ENCODE measurements at places on chromosomes 12 and 14.

DNA sequence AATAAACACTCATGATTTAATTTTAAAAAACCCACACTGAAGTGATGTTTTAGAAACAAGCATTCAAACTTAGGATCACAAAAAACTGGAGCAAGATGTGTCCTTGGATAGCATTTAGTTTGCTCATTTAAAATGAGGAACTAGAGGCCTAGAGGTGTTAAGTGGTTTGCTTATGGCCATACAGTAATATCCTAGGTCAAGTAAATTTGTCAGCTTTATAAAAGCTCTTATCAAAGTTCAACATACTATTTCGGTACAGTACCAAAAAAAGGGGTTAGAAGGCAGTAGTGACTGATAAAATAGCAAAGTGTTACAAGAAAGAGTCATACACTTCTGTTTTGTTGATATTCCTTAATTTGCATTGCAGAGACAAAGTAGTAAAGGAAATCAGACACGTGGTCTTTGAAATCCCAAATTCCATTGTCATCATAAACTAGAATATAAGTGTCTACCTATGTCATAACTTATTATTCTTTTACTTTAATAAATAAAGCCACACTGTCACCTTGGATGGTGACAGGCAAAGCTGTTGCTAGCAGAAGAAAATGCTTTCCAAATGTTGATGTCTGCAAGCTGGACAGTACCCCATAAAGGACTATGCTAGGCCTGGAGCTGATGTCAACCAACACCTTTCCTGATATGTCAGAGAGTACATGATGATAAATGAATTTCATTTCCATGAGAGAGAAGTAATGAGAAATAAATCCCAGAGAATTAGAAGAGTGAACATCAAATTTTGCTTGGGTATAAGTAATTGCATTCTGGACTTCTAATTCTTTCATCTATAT, 17.6 kb upstream of the SRP54 start:
- DNase-seq: no peak

- no peak for DNase-seq
Observed at GRCh38 chr12:45184147-45184963, 31.5 kb upstream of the ANO6 start.

- no peak for DNase-seq
Observed at GRCh38 chr14:58238252-58239243, 6.1 kb upstream of the PSMA3 start.

DNA sequence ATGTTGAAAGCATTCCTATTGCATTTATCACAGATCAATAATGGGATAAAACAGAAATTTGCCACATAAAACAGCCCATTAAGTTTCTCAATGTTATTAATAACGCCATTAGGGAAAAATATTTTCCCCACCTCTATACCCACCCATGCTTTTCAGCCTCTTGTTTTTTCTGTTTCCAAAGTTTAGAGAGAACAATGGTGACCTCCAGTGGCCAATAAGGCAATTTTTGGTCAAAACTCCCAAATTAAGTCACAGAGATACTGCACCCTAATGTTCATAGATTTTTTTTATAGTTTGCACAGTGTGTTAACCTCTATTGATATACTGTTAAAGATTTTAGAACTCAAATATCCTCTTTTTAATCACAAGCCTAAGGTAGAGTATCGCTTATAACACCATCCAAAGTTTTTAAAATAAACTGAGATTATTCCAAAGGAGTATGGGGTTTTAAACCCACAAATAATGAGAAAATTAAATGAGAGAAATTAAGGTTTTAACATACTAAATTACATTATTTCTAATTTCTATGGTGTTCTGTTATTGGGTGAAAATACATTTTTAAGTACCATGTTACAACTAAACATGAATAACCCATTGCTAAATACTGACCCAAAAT, 184.7 kb upstream of the DCN start:
- no peak for DNase-seq

DNA sequence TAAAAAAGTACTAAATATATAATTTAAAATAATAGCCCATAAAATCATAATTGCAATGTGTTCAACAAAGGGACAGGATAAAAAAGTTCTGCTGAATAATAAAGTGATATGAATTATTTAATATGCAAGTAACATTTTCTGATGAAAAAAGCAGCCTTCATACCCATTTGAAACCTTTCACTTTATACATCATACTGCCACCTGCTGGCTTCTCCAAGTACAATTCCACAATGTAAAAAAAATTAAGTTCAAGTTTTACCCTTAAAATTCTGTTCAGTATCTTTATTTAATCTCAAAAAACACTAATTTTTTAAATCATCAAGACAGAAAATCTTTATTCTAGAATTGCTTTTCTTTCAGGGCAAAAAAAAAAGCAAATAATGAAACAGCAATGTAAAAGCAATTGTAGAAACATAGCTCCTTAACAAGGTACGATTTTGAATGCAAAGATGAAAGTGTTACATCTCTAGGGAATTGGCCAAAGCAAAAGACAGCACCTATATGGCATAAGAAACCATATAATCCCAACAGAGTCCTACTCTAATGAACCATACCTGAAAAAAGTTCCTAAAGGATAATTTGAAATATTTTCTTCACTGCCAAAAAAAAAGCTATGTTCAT, 15.0 kb downstream of the MDM1 start:
- peak; percentile 16 for DNase-seq

DNA sequence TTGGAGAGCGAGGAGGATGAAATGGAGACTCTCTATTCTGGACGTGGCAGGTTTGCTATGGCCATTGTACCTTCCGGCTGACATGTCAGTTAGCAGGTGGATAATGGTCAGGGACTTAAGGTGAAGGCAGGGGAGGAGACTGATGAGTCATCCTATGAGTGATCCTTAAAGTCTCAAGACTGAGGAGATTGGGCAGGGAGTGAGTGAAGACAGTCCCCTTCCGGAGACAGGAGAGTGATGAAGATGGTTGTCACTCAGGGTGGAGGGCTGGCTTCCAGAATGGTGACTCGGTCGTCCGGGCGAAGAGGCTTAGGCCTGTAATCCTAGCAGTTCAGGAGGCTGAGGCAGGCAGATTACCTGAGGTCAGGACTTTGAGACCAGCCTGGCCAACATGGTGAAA, 49.8 kb upstream of the CCDC63 start:
- no peak for DNase-seq

GRCh38 chr12:116508145-116509121, 50.7 kb upstream of the MAP1LC3B2 start:
- DNase-seq: no peak

- no peak for DNase-seq
Observed at GRCh38 chr12:68269779-68270178, 16.4 kb upstream of the IL22 start.

- no peak for DNase-seq
Observed at GRCh38 chr14:69553252-69553651, 21.4 kb downstream of the CCDC177 start.

DNA sequence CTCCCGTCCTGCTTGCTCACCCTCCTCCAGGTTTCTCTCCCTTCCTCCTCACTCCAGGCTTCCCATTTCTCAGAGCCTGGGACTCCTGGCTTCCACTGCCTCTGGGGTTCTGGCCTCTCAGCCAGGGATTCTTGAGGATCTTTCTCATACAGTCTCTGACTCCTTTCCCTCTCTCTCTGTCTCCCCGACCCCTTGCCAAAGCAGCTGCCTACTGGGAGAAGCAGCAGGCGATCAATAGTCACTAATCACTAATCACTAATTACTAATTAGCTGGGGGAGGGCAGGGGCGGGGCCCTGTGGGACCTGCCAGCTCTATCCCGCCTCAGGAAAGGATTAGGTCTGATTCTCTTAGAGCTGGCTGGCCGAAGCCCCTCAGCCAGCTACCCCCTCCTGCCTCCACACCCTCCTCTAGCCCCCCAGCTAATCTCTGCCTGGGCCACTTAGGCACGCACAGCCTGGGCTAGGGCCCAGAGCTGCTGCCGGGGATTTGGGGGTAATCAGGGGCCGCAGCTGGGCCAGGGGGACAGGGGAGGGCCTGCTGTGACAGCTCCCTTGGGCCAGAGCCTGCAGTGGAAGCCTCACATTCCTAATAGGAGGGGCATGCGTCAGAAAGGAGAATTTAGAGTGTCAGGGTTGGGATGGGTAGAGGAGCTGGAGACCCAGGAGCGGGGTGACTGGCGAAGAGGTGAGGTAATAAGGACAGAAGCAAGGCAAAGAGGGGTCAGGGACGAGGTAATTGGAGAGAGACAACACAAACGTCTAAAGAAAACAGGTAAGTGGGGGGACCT, 2.8 kb downstream of the NXPH4 start:
- DNase-seq: no peak

GRCh38 chr14:82854901-82855300, 1321.2 kb upstream of the SEL1L start:
- no peak for DNase-seq

GRCh38 chr12:107912421-107913004, 138.0 kb downstream of the ASCL4 start:
- no peak for DNase-seq

- DNase-seq: no peak
Observed at GRCh38 chr14:90451961-90452360, 55.1 kb downstream of the CALM1 start.

- no peak for DNase-seq
Observed at GRCh38 chr14:45135156-45135555, 574 bp upstream of the FANCM start.

DNA sequence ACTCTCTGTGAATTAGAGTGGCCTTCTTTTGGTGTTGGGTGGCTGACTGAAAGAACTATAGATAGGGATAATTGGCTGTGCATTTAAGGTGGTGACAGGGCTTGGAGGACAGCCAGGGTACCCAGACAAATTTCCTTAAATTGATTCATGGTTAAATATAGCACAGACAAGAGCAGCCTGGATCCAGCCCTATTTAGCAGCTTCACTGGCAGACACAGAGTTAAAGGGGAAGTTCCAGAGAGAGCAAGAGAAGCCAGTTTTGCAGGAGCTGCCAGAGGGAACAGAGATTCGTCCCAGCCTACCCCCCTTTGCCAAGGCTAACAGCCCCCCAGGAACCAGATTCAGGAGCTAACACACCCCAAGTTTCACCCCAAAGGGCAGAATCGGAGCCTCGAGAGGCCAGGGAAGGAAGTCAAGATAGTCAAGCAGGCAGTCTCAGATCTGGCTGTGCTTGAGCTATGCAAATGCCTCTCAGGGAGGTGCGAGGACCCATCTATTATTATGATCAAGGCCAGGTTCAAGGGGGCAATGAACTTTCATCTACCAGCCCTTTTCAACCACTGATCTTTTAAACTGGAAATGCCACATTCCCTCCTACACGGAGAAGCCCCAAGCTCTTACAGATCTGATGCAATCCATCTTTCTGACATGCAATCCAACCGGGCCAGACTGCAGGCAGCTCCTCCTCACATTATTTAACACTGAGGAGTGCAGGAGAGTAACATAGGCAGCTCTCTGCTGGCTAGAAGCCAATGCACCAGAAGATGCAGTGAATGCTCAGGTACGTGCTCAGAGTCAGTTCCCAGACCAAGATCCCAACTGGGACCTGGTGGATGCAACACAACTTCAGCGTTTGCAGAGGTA, 58.2 kb downstream of the DHRS2 start:
- no peak for DNase-seq

GRCh38 chr14:35927727-35928126, 101.6 kb downstream of the BRMS1L start:
- no peak for DNase-seq

DNA sequence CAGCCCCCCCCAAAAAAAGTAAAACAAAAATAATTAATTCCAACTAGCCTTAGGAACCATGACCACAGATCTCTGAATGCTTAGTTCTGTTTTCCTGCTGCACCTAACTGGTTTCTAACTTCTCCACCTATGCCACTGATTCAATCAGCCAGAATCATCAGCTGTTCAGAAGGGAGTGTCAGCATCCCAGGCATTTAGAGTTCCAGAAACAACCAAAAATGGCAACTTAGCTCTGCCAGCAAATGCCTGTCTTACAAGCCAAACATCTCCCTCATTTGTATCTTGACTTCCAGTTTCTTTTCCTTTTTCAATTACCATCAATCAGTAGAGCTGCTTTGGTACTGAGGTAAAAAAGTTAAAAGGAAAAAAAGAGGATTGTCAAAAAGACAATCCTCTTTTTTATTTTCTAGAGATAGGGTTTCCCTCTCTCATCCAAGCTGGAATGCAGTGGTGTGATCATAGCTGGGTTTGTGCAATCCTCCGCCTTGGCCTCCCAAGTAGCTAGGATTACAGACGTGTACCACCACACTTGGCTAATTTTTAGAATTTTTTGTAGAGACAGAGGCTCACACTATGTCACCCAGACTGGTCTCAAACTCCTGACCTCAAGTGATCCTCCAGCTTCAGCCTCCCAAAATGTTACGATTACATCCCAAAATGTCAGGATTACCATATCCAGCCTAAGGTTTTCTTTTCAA, 45.2 kb upstream of the ISM2 start:
- no peak for DNase-seq

DNA sequence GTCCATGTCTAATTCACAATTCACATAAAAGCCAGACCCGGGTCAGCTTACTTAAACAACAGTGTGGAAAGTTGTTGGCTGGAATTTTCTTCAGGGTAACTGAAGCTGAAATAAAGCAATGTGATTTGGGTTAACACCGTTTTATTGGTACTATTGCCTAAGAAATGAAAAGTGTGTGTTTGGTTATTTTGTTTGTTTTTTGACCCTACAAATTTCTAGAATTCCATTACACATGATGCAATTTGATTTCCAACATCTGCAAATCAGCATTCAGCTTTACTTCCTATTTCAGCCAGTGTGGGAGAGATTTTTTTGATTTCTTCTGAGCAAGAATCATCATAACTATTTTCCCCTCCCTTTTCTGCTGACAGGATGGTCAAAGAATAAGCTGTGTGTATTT, 45.7 kb upstream of the CLMN start:
- DNase-seq: no peak

GRCh38 chr14:94113490-94113889, 3.0 kb downstream of the IFI27 start:
- DNase-seq: no peak

- DNase-seq: no peak
Observed at GRCh38 chr14:104323551-104324175, 185.3 kb downstream of the KIF26A start.

DNA sequence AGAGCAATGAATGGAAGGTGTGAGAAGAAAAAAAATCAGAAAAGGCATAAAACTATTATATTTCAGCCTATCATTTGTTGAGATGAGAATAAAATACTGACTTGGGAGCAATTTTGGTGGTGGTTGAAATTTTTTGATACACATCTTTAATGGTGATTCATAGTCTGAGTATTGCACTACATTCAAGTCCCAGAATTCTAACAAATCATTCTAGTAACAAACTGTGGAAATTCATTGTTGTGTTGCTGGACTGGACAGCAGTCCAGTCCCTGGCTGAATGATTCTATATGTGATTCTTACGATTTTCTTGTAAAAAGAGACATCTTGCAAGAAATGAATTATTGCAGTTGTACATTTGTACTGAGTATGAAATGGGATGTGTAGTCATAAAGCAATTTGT, 268.6 kb downstream of the TRHDE start:
- no peak for DNase-seq

GRCh38 chr14:26859483-26859882, 261.6 kb upstream of the NOVA1 start:
- DNase-seq: no peak

GRCh38 chr12:89470741-89471509, 53.7 kb downstream of the GALNT4 start:
- no peak for DNase-seq

DNA sequence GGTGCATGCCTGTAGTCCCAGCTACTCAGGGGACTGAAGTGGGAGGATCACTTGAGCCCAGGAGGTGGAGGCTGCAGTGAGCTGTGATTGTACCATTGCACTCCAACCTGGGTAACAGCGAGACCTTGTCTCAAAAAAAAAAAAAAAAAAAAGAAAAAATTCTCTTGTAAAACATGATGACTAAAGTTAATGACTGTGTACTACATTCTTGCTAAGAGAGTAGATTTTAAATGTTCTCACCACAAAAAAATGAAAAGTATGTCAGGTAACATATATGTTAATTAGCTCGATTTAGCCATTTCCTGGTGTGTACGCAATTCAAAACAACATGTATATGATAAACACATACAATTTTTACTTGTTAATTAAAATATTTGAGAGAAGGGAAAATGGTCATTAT, 480.7 kb upstream of the RGS6 start:
- no peak for DNase-seq
